Nucleus accumbens (tissue), 56 donors: ENCODE measurements at places on chromosomes 13 and 19.

DNA sequence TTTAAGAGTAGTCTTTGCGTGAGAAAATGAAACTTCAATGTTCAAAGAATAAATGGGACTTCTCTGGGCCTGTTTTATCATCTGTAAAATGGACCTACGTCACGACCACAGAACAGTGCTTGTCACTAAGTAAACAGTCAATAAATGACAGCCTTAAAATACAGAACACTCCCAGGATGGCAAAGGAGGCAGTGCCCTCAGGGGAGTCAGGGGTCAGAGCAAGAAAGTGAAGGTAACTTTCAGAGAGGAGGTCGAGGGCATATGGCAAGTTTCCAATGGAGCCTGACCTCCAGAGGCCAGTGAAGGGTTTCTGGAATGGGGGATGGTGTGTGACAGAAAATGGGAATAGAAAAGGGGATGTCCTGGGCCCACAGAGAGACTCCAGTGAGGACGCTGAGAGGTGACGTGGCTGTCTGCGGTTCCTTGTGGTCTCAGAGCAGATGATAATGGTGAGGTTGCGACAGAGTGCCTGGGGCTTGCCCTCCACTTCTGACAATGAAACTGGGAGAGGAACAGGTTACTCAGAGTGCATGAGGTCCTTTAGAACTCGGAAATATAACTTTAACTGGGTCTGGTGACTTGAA is 91.8 kb downstream of the UBL3 start:
- DNase-seq, result no peak

- DNase-seq, result no peak
Observed at GRCh38 chr19:51031880-51032225, 2.9 kb downstream of the KLK12 start.

- DNase-seq, result no peak
Observed at GRCh38 chr13:33544308-33544707, 258.8 kb upstream of the STARD13 start.

- no peak for DNase-seq
Observed at GRCh38 chr13:99278843-99279242, 20.7 kb upstream of the GPR18 start.

DNA sequence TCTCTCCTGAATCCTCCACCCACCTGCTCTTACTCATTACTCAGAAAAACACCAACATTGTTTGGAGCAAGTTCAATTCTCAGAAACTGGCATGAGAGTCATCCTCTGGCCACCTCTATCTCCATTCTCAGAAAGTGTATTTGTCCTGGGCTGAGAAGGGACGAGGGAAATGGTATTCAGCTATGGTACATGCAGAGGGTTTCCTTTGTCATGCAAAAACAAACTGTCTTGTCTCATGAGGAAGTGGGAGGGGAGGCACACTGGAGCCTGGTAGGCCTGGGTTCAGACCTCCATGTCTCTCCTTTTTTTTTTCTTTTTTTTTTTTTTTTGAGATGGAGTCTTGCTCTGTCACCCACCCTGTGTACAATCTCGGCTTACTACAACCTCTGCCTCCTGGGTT is 31.9 kb upstream of the LILRA2 start:
- DNase-seq, result no peak

DNA sequence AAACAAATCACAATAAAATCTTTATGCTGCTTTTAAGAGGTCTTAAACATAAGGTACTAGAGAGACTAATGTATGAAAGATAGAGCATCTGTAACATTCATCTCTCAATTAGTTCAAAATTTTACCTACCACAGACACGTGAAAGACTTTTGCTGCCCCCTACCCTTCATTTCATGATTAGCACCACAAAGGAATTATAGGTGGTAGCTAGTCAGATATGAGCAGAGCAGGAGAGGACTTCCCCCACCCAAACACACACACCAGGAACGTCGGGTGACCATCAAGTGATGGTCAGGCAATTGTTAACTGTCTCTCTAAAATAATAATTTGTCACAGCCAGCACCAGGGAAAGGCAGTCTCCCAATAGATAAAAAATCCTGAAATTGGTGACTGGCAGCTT is 1531.7 kb upstream of the SPRY2 start:
- no peak for DNase-seq

DNA sequence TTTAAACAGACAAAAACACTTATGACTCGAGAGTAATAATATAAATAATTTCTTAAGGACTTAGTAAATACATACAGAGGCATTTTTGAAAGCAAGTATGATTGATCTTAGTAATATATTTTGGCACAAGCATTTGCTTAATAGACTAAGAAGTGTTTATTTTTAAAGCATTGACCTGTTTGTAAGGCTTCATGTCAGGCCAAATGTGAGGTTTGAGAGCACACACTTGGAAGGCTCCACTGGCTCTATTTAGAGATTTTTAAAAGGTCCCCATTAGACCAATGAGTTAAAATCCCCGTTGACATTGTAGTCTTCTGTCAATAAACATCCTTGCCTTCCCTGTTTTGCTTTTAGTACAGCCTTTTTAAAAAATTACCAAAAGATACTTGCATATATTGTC is 50.4 kb downstream of the ATP8A2 start:
- no peak for DNase-seq

- no peak for DNase-seq
Observed at GRCh38 chr19:47512183-47512947, 2.5 kb downstream of the NAPA start.

DNA sequence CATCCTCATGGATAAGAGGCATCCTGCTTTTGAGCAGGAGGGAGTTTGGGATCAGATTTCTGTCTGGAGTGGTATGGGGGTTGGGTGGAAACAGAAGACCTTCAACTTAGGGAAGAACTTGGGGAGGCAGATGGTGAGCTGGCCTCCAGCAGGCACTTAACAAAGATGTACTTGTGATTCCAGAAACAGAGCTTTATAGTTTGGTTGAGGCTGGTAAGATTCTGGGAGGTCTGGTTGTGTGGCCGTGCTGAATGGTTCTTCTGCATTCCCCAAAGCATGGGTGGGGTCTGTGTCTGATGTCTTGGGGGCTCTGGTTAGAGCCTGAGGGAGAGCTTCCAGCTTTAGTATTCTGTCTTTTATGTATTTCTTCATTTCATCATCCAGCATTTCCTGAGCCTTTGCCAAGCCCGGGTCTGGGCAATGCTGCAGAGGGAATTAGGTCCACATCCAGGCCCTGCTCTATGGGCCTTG is 4.8 kb downstream of the MEGF8 start:
- no peak for DNase-seq

- DNase-seq, result no peak
Observed at GRCh38 chr13:27411341-27411740, 13.1 kb upstream of the GTF3A start.

- no peak for DNase-seq
Observed at GRCh38 chr13:107438251-107438650, 777.1 kb downstream of the LIG4 start.

DNA sequence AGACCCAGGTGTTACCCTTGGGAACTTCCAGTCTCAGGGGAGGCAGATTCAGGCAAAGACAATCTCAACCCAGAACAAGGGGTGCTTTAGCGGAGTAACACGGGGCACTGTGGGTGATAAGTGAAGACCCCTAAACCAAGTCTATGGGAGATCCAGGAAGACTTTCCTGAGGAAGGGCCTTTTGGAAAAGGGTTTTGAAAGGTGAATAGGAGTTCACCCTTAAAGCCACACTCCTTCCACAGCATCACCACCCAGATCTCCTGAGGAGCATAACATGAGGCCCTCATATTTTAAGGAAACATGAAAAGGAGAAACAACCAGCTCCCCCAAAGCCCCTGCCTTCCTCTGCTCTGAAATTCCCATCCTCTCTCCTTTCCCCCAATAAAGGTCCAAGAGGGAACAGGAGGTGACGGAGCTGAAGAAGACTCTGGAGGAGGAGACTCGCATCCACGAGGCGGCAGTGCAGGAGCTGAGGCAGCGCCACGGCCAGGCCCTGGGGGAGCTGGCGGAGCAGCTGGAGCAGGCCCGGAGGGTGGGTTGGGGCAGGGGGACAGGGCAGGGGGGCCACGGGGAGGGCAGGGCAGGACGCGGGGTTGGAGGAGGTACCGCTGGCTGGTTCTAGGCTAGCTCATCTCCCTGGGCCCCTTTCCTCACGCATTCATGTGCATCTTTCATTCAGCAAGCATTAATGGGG is 52.7 kb downstream of the KCNC3 start:
- DNase-seq, result no peak

DNA sequence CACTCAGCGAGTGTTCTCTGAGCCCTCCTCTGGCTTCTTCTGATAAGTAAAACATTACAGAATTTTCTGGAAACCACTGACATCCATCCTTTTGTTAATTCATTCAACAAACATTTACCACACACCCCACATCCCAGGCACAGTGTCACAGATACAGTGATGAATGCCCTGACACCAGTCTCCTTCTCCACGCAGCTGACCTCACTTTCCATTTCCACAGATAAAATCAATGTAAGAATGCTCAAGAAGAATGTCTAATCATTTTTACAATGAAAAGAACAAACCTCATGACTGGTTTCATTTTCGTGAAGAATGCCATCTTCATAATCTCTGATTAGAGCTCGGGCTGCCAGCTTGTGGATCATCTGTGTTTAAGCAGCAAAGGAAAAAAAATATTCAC is 69.2 kb downstream of the PARP4 start:
- DNase-seq, result no peak

DNA sequence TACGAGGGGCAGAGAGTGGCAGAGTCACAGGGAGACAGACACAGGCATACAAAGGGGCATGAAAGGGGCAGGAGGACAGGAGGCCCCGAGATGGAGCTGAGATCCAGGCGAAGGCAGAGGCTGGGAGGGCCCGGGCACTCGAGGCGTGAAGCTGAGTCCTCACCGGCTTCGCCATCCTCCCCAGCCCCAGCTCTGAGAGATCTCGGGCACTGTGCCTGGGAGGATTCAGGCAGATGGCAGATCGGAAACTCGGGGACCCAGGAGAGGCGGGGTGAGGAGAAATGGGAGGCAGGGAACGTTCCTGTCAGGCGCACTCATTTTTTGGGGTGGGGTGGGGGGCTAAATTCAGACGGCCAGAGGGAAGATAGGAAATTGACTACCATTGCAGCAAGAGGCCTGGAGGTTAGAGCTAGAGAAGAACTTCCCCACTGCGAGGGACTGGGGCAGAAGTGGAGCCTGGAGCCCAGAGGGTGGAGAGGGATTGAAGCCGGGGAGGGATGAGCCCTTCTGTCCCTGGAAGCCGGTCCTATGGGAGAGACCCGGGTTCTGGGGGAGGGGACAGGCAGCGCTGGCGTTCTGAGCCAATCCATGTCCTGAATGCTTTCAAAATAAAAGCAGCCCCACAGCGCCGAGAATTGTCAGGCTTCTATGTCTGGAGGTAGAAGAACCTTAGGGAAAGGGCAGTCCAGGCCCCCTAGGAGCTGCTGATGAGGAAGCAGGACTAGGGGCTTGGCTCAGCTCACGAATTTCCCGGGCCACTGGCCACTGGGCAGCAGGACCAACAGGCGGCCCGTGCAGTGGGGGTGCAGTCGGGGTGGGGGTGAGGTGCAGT is 12.6 kb downstream of the LRRC4B start:
- DNase-seq, result no peak
